Uterus (tissue), 4 donors: ENCODE measurements at places on chromosomes 3 and 15. TPM values are rescaled to one million over a fixed set of nuclear protein-coding genes. Genes with fewer than 3 reads are reported as not detected.

OCA2 gene
- not detected for total RNA-seq

DNA sequence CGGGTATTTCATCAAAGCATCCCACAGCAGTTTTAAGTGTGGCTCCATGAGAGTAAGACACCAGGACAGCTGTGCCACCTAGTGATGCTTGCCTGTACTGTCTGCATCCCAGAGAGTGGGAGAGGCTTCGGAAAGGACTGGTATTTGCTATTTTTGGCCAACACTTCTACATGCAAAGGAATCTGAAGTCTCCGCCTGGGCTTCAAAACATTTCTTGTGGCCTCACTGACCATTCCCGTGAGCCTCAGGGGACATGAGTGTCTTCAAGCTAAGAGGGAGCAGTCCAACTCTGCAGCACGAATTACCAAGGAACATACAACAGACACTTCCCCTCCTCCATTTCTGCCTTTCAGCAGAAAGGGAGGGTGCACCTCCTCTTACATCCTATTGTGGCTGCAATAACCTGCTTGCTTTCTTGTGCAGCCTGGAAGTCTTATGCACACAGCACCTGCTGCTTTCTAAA lies 177.5 kb downstream of the RORA start:
- peak; percentile 33 for DNase-seq

- no peak for DNase-seq
Observed at GRCh38 chr15:92666780-92667179, 11.2 kb upstream of the FAM174B start.

- no peak for DNase-seq
Observed at GRCh38 chr15:41950489-41950888, 21.9 kb downstream of the EHD4 start.
